ENCODE measurements at places on chromosomes 2 and 18.

GRCh38 chr18:12264864-12265263, 10.7 kb downstream of the CIDEA start:
- DNase-seq, result no peak

- no peak for DNase-seq
Observed at GRCh38 chr2:100317634-100318033, 4.7 kb downstream of the LONRF2 start.

- peak; percentile 84 for DNase-seq
Observed at GRCh38 chr2:191866675-191867506, 20.0 kb upstream of the CAVIN2 start.

- DNase-seq, result peak; percentile 45
Observed at GRCh38 chr2:73832930-73833329, 4.2 kb downstream of the STAMBP start.

- peak; percentile 6 for DNase-seq
Observed at GRCh38 chr2:222479859-222480258, 55.5 kb downstream of the SGPP2 start.

- DNase-seq, result no peak
Observed at GRCh38 chr2:196900843-196901242, 25.7 kb downstream of the PGAP1 start.

- no peak for DNase-seq
Observed at GRCh38 chr2:147488472-147488871, 356.4 kb upstream of the ACVR2A start.

GRCh38 chr2:149422991-149423338, 92.6 kb downstream of the LYPD6 start:
- DNase-seq, result no peak

DNA sequence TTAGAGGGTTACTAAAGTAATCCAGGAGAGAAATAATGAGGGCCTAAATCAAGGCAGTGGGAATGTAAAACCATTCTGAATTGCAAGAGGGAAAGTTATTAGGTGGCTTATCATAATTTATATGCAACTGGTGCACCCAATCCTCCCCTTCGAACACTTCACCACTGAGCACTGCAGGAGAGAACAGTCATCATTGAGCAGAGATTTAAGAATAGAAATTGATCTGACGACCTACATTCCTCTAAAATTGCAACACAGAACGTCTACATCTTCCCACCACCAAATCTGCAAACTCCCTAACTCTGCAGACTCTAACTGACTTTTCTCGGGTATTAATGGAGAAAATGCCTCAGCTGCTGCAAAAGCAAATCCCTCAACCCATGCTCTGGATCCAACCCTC, 138.5 kb upstream of the CDH20 start:
- DNase-seq, result no peak

DNA sequence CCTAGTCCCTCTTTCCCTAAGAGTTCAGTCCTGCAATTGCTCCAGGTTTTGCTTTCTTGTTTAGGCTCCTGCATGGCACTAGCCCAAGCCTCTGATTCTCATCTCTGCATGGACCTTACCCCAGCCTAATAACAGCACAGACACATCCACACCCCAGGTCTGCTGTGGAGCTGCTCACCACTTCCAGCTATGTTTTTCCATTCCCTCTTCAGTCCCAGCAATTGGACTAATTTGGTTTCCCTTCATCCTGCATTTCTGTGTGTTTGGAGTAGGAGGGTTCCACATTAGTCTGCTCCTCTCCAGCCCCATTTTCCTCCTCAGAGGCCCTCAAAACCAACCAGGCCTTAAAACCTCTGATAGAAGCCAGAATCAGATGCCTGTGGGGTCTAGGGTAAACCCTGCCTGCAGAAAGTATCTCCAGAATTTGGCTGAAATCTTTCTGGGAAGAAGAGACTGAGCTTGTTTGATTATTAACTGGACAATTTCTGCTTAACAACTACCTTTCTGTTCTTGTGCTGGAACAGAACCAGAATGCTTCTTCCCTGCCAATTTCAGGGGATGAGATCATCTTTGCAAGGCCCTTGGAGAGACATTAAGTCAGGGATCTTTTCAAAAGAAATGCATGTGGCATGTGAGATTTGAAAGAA, 95.9 kb downstream of the GFPT1 start:
- DNase-seq, result no peak

GRCh38 chr2:203775684-203776083, 69.2 kb downstream of the CD28 start:
- no peak for DNase-seq

DNA sequence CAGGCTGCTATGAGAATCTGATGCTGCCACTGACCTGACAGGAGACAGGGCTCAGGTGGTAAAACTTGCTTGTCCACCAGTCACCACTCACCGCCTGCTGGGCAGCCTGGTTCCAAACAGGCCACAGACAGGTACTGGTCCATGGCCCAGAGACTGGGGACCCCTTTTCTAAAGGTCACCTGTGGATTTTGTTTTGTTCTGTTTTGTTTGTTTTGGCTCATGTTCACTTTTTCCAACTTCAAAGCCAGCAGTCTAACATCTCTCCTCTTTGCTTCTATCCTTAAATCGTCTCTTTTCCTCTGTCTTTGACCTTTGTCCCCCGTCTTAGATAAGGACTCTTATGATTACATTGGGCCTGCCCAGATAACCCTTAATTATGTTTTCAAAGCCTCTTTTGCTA, 3.3 kb upstream of the CERKL start:
- no peak for DNase-seq

- DNase-seq, result no peak
Observed at GRCh38 chr18:52216666-52217065, 123.3 kb upstream of the DCC start.

DNA sequence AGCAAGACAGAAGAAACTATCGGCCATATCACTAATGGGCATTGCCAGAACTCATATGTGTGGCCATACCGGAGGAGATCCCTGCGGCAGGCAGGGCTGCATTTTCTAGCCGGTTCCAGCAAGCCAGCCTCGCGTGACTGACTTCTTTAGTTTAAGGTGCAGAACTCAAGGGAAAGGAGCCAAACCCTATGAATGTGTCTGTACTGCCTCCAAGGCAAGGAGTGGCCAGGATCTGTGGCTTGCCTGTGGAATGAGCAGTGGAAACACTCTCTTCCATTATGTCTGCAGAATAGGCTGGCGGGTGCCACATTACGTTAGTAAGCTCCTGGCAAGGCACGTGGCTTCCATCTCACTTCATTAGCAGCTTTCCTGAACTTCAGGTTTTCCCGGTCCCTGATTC, 137.6 kb downstream of the ATL2 start:
- peak; percentile 32 for DNase-seq

DNA sequence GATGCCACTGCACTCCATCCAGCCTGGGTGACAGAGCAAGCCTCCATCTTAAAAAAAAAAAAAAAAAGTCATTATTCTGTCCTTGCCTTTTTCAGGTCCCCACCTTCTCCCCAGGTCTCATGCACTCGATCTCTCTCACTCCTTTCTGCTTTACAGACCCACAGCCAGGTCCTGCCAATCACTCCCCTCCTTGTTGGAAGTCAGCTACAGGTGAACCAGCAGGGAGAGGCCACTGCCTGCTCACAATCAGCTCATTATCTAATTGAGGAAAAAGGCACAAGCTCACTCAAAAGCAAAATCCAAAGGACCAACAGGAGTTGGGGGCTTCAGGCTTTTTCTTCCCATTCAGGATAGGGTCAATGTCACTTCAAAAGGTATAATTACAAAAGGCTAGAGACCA, 2.0 kb downstream of the WDFY1 start:
- no peak for DNase-seq

DNA sequence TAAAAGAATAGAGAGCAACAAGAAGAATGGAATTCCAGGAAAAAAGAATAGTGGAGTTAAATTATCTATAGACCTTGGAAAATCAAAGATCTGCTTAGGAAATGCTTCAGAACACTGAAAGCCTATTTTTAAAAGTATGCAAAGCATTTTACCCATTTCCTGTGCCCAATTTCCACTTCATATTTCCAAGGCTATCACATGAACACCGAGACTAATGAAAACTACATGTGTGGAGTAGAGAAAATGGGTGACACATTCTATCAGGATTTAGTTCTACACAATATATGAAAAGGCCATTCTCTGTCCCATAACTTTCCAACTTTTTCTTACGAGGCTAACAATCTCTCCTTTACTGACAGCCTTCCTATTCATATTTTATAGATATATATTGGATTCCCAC, 279.4 kb downstream of the CCDC178 start:
- no peak for DNase-seq

DNA sequence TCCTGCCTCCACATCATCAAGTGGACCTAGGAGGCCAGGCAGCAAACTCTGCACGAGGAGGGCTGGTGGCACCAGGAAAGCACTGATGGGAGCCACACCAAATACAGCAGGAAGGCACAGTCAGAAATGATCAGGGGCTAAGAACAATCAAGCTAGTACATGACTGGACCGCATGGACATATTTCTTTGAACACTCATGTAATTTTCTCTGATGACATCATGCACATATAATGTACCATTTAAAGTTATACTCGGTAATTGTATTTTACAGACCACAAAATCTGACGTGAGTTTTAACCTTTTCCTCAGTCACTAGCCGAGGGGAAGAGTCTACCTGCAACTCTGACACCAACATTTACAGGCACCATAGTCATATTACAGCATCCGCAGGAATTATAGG, 76.7 kb downstream of the XDH start:
- peak; percentile 96 for DNase-seq

DNA sequence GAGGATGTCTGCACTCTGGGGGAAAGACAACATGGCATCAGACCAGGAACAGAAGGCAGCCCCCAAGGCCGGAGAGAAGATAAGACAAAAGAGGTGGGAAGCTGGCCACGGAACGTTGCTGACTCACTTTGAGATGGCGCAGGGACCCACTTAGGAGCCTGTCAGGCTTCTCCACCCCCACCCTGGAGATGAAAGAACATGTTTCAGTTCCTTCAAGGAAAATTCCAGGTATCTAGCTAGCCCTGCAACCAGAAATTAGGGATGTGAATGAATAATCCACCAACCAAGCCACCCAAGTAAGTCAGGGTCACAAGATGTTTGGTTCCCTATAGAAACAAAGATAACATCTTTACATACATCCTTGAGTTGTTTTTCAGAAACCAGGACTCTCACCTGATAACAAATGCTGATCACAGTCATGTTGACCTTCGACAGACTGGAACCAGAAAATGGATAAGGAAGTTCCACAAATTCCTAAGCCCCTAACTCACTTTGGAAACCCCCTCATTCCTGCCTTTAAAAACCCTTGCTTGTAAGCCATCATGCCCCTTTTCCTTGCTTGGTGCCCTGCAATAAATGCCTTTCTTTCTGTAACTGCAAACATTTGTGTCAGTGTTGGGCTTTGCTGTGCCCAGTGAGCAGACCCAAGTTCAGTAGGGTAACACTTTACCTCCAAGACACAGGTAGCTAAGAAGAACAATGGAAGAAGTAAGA, 31.9 kb downstream of the PSTPIP2 start:
- no peak for DNase-seq

DNA sequence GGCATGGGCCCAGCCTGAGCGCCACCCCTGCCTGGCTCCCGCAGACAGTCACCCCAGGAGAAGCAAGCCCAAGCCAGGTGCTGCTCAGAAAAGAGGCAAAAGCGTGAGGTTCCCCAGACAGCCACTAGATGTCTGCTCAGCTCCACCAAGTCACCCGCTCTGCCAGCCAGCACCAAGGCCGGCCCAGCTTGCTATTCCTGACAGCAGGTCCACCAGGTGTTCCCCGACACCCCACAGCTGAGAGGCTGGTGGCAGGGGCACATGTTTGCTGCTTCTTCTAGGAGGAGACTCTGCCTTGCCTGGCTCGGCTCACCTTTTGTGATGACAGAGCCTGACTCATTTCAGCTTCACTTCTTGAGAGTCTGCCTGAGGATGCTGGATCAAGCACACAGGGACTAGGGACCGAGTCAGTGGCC, 206.7 kb downstream of the MGAT5 start:
- DNase-seq, result peak; percentile 60

DNA sequence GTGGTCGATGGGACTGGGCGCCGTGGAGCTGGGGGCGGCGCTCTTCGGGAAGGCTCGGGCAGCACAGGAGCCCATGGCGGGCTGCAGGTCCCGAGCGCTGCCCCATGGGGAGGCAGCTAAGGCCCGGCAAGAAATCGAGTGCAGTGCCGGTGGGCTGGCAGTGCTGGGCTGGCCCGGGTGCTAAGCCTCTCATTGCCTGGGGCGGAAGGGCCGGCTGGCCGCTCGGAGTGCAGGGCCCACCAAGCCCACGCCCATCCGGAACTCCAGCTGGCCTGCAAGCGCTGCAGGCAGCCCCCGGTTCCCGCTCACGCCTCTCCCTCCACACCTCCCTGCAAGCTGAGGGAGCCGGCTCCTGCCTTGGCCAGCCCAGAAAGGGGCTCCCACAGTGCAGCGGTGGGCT, 748.4 kb upstream of the NRXN1 start:
- no peak for DNase-seq

GRCh38 chr2:47313728-47314127, 89.2 kb upstream of the MSH2 start:
- DNase-seq, result no peak

DNA sequence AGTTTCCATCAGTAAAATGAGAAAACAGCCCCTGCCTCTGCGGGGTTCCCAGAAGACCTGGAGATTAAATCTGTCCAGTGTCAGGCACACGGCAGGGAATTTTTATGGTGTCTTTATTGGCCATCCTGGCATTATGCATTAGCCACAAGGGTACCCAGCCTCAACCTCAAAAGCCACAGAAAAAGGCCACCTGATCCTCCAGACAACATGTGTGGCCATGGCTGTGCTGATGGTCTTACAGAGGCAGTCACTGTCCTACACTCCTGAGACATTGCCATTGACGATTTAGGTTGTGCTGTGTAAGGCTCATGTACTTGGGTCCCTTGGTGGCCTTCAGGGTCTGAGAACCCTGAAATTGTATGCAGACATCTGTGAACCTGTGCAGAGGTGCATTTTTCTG, 115.6 kb downstream of the SMAD7 start:
- DNase-seq, result no peak

GRCh38 chr18:3245853-3246634, 1.6 kb upstream of the MYL12A start:
- DNase-seq, result peak; percentile 76

DNA sequence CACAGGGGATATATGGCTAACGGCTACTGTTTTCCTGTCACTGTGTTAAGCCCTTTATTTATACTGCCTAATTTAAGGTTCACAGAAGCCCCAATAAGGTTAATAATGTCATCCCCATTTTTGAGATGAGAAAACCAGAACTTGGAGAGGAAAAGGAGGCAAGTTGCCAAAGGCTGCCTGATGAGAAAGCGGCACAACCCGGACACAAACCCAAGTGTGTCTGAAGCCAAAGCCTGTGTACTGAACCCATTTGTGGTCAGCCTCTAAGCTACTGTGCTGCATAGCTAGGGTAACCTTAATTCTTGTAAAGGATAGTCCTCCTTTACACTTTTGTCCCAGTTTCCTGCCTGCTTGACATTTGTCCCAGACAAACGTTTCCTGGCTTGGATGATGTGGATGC, 954.7 kb upstream of the FANCL start:
- no peak for DNase-seq
